Psoas muscle (tissue), 8 donors: ENCODE measurements at places on chromosomes 3 and 15. TPM values are rescaled to one million over a fixed set of nuclear protein-coding genes. Genes with fewer than 3 reads are reported as not detected.

Gene TBC1D5
- 10.6 TPM for total RNA-seq

DNA sequence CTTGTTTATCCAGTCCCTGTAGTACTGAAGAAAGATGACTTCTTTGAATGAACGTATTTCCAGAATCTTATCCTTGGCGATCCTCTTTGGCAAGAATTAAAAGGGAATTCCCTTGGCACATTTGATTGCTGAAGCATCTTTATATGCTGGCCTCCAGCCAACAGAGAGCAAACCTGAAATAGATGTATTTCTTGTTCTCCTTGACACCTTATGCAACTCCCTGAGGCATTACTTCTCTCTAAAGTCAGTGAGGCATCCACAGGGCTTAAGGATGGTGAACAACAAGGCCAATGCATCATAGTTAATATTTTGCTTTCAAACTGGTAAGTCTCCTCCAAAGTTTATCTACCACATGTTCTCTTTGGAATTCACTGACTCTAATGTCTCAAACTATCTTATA, 450.9 kb upstream of the THRB start:
- no peak for DNase-seq

DNA sequence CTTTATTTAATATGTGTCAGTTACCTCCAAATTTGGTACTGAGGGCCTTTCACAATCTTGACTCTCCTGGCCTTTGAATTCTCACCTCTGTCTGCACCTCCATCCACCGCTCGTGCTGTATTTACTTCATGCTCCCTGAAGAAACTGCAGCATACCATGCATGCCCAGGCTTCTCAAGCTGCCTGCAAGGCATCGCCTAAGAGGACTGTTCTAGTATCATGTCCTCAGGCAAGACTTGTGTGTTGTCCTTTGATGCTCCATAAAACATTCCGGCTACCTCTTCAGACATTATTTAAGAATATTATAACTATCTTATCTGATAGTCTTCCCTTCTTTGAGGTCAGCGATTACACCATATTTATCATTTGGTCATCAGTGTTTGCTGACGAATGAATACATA, 682.5 kb downstream of the NR2F2 start:
- DNase-seq = no peak

Gene CCDC174
- 11.6 TPM for total RNA-seq

DNA sequence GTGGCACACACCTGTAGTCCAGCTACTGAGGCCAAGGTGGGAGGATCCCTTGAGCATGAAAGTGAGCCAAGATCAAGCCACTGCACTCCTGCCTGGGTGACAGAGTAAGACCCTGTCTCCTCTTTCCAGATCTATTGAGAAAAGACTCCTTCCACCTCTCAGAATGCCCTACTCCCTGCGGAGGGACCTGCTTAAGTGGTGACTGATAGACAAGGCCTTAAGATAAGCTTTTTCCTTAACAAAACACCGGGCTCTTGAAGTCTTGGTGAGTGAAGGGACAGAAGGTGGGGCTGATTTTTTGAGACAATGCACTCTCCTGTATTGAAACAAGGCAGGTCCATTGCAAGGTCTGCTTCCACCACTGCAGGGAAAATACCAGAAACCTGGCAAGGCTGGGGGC, 338.4 kb upstream of the FRG2C start:
- DNase-seq = no peak

- no peak for DNase-seq
Measured at GRCh38 chr3:188125076-188125475, 28.9 kb upstream of the LPP start.
